ENCODE measurements at places on chromosomes 7 and 10.

DNA sequence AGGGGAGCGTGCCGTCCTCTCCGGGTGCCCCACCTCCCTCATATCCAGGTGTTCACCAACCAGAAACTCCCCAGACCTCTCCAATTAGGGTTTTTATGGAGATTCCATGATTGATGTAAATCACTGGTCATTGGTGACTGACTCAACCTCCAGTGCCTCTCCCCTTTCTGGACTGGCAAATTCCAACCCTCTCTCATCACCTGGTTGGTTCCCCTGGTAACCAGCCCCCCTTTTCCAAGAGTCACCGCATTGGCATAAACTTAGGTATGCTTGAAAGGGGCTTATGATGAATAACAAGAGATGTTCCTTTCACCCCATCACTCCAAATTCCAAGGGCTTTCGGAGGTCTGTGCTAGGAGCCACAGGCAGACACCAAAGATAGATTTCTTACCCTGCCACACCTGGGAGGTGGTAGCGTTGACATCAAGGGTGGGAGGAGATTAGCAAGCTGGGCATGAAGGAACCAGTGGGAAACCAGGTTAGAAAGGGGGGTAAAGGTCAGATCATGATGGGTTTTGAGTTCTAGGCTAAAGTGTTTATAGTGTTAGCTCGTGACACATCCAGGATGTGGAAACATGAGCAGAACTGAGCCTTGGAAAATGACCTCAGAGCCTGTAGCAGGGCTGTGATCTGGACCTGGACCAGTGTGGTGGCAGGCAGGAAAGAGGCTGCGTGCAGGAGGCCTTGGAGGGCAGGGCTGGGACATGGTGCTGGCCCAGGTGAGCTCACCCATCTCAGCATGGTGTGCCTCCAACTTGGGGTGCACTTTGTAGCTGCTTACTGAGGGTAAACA is 45.1 kb downstream of the CAMK1D start:
- DNase-seq: no peak

GRCh38 chr10:8873310-8873709 is 818.8 kb downstream of the GATA3 start:
- DNase-seq: no peak

- no peak for DNase-seq
Measured at GRCh38 chr7:33981671-33982424, 76.5 kb downstream of the BMPER start.

DNA sequence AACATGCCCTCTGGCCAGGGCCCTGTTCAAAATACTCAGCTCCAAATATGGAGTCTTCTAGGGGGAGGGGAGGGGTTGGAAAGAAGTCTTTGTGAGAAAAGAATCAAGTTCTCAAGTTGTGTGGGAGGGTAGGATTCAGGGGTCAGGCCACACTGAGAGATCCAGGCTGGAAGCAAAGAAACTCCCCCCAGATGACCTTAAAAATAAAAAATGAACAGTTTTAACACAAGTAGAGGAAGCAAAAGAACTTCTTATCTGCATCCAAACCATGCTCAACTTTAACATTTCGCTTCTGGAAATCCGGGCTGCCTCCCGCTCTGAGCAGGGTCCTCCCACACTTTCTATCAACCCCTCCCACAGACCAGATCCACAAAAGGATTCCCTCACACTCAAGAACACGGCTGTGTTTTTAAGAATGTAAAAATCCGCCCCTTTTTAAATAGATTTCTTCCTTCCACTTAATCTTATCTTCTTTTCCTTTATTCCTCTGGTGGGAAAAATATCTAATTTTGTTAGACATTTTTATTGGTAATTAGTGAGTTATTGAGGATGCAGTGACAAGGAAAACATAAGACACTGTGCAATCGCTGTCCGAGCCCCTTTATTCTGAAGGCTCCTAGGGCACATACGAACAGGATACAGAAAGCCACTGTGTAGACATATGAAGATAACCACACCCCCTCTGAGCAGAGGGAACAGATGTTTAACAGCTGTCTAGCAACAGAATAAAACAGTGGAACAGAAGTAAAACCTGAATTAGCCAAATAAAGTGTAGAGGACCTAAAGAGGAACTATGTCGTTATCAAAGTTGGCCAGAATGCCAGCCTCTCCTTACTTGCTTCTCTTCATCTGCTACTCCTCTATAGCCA is 43.8 kb downstream of the CYTH3 start:
- DNase-seq: no peak

- no peak for DNase-seq
Measured at GRCh38 chr7:30524545-30524944, 19.9 kb upstream of the GGCT start.

GRCh38 chr7:141295367-141295895 is 221.6 kb downstream of the TMEM178B start:
- no peak for DNase-seq

- DNase-seq: no peak
Measured at GRCh38 chr10:71873582-71874211, 22.6 kb upstream of the PSAP start.

DNA sequence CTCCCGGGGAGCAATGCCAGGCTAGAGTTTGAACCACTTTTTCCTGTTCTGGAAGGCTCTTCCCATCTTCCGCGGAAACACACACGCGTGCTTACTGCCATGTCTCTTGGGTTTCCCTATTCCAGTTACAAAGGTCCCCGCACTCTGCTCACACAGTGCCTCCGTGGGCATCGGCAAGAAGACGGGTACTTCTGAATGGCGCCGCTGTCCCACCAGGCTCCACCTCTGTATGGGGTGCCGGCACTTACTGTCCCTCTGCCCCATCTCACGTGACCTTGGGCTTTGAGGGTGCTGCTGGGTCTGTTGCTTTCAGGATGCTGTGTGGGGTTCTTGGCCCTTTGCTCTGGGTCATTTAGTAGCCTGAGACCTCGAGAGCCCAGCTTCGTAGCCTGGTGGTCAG is 170.7 kb upstream of the SH2B2 start:
- DNase-seq: no peak

DNA sequence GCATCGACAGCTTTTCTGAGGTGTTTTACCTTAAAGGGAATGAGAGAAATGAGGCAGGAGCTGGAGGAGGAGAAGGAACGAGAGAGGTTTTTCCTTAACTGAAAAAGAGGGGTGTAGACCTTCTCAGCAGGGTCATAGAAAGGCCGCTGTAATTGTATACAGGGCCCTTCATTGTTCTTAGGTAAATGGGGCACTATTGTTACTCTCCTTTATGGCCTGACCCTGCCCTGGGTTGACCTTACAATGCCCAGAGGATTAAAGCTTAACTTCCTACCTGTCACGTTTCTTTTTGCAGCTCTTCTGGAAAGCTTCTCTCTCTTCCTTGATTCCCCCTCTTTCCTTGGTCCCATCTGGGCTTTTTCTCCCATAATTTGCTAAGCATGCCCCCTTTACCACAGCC is 13.7 kb upstream of the PDLIM1 start:
- no peak for DNase-seq

DNA sequence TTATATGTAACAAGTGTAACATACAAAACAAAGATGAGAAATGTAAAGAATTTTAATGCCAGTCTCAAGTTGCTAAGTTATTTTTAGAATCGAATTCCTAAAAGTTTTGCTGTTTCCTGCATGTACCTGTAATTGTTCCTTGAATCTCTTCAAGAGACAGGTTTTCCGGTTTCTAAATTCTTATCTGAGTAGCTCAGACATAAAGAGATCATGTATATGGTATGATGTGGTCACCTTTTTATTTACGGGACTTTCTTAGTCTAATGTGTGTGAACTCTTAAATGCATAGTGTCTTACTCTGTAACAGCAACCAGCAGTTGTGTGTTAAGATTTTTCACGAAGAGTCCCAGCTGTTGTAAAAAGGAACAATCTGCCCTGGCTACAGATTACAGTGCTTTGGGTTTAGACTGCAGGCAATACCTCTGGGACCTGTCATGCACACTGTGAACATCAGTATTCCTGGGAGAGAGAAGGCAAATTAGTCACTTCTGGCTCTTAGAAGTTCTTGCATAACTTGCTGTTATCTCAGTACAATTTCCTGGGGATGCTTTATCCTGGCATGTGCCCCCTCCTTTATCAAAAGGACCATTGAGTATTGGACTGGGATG is 263.4 kb downstream of the BICC1 start:
- no peak for DNase-seq

GRCh38 chr7:50369143-50370026 is 64.9 kb downstream of the IKZF1 start:
- DNase-seq: no peak

- no peak for DNase-seq
Measured at GRCh38 chr7:25786936-25787335, 365.1 kb upstream of the NFE2L3 start.

- no peak for DNase-seq
Measured at GRCh38 chr7:150464962-150465361, 14.5 kb downstream of the GIMAP8 start.

DNA sequence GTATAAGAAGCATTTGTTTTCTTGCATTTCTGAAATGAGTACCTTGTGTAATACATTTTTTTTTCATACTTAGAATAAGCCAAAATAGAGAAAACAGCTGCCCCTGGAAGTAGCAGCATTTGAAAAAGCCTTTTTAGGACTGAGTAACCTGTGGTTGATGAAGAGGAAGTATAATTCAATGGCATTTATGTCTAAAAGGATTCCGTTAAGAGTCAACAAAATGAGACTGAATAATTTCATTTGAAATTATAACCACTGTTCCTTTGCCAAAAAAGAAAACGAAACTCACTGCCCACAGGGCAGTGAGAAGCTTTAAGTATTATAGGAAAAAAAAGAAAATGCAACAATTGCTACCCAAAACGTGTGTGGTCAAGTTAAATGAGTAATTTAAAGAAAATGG is 705.6 kb upstream of the PHF14 start:
- no peak for DNase-seq

DNA sequence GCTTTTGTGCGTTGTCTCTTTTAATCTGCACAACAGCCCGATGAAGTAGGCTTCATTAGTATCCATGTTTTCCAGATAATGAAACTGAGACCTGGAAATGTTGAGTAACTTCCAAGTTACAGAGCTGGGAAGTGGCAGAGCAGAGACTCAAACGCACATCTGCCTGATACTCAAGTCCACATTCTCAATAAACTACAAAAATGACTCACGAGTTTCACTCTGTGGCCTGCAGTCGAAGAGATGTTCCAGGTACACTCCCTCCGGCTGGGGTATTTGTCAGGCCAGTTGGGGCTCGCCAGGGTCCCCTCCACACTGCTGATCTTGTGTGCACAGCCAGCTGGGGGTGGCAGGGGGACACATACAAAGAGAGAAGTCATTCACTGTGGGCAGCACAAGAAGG is 17.7 kb upstream of the OPALIN start:
- no peak for DNase-seq

DNA sequence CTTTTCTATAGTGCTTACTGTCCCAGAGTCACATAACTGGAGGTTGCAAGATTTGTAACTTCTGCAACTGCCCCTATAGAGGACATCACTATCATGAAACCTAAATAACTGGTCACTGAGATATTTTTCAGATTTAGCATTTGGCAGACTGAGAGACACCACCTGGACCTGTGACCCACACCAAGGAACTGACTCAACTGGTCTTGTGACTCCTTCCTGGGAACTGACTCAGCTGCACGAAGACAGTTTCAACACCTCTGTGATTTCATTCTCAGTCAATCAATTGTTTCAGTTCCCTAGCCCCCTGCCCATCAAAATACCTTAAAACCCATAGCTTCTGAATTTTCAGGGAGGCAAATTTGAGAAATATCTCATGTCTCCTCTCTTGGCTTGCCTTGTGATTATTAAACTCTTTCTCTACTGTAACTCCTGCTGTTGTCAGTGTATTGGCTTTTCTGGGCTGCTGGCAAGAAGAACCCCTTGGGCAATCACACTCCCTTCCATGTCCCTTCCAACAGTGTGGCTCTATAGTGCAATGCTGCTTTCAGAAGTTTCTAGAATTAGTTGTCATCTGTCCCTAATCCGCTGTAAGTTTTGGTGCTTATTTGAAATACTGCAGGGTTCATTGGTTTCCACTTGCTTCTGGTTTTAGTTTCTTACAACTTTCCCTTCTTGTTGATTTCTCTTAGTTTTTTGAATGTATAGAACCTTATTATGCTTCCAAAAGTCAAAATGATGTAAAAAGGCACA is 127.8 kb upstream of the ADCY1 start:
- DNase-seq: no peak

DNA sequence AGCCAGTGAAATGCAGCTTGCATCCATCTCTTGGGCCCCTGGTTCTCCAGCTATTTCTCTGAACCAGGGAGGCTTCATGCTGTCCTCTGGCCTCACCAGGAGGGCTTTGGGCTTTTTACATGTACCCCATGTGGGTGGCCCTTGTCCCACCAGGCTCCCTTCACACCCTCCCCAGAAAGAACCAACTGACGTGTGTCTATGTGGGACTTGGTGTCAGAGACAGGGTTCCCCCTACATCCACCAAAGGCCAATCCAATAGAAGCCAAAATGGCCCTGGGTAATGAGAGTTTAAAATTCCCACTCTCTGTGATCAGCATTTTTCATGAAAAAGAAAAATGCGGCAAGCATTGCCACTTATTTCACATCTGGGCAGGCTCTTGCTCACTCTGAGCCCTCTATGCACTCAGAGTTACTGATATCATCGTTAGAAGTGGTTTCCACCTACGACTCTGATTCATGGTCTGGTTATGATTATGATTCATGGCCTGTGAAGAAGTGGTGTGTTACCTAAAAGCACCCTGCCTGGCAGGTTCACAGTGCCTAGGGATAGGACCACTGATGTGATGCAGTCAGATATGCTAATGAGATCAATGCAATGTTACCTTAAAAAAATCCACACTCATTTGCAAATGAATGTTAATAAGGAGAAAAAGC is 133.5 kb downstream of the BUB3 start:
- DNase-seq: no peak

GRCh38 chr7:46461334-46461777 is 540.3 kb upstream of the IGFBP3 start:
- DNase-seq: no peak

- no peak for DNase-seq
Measured at GRCh38 chr10:109920016-109920415, 3.3 kb downstream of the XPNPEP1 start.

DNA sequence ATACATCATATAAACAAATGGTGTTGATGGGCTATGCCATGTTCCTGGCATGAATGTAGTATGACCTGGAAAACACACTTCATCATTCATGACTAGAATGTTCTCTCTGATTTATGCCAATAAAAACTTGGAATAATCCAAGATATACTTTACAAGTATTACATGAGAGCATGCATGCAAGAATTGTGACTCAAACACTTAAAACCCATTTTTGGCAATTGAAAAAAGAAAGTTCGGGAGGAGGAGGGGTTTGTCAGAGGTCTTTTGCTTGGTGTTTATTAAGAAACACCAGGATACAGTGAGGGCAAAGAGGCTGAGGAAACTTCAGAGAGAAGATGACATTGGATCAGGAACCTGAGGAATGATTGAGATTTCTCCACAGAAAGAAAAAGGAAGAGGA is 10.2 kb upstream of the CUL1 start:
- DNase-seq: no peak

- no peak for DNase-seq
Measured at GRCh38 chr7:16450366-16450765, 15.2 kb downstream of the SOSTDC1 start.
